ENCODE measurements at places on chromosomes 3 and 15.

- DNase-seq, result no peak
These were observed 25.8 kb downstream of the ARHGEF3 start for GRCh38 chr3:56775838-56776555.

GRCh38 chr15:89243046-89243690, 611 bp upstream of the FANCI start:
- peak; percentile 37 for DNase-seq

DNA sequence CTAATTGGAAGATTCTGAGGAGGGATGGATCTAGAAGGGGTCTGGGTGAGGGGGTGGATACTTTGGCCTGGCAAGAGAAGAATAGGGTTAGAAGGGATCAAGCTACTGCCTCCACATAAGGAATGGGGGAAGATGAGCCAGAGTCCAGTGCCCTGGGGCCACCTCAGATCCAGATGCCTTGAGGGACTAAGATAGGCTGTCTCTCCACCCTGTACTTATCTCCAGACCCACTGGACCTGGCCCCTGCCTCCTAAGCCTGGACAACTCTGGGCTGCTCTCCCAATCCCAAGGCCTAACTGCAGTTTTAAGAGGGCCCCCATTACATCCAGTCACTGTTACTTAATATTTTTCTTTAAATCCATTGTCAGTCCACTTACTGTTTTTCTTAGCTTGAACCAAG, 2.0 kb downstream of the DVL3 start:
- DNase-seq, result no peak

DNA sequence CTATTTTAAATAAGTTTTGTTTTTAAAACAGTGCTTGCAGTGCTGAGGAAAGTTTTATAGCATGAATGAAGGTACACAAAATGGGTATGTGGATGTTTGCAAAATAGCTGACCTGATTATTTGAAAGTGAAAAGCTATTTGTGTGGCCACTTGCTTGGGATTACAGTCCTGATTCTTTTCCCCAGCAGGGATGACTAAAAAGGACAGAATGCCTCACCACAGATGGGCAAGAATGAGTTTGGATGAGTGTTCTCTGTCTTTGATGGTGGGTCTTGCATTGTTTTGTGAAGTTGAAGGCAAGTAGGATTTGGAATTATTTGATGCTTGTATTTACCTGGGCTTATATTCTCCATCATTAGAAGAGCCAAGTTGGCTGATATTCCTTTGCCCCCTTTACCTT, 48.8 kb upstream of the MEIS2 start:
- no peak for DNase-seq

GRCh38 chr3:11155341-11156025, 1.2 kb downstream of the HRH1 start:
- peak; percentile 88 for DNase-seq

Measured in choroid plexus epithelial cell (primary cell).